ENCODE measurements at places on chromosomes 2 and 18. TPM values are rescaled to one million over a fixed set of nuclear protein-coding genes. Genes with fewer than 3 reads are reported as not detected.

DNA sequence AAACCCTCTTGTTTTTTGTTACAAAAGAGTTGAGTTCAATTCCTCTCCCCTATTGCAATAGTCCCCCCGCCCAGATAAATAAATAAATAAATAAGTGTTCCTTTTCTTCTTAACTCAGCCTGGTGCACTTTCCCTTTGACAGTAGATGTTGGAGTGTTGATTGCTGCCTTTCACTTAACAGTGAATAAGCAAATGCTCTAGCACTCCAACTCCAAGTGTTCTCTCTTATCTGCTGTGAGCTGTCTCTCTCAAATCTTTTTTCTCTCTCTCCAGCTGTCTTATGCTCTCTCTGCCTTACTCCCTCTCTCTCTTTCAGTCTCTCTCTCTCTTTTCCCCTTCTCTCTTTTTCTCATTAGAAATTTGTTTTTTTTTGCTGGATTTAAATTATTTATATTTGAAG is 216.7 kb downstream of the TMX3 start:
- DNase-seq = no peak

DNA sequence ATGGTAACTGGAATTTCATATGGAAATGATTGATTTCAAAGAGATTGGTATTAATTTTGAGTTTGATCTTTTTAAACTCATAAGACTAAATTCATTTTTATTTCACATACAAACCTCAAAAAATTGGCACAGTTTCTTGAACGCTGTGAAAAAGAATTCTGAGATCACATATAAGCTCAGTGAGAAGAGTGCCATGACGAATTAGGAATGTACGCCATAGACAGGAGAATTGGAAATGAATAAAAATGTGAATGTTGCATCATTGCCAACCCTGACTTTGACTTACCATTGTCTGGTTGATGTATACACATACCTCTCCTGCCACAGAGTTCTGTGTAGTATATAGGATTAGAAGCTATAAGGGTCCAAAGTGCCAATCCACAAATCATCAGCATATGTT is 290.4 kb upstream of the ZC3H15 start:
- DNase-seq = no peak

DNA sequence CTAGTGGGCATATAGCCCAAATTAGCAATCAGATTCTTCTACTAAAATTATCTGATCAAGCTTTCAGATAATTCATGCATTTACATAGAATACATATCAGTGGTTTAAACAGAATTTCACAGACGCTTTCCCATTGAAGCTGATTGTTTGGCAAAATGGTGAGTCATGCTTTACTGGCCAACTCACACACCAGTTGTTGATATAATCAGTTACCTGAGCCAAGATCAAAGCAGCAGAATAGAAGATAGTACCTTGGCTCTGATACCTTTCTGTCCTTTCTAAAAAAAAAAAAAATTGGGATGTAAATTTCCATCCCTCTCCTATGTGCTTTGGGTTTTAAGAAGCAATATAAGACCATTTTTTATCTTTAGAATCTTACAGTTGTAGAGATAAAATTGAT is 178.0 kb downstream of the MCFD2 start:
- DNase-seq = no peak

GRCh38 chr2:62410015-62410453 is 96.0 kb downstream of the TMEM17 start:
- DNase-seq = no peak

DNA sequence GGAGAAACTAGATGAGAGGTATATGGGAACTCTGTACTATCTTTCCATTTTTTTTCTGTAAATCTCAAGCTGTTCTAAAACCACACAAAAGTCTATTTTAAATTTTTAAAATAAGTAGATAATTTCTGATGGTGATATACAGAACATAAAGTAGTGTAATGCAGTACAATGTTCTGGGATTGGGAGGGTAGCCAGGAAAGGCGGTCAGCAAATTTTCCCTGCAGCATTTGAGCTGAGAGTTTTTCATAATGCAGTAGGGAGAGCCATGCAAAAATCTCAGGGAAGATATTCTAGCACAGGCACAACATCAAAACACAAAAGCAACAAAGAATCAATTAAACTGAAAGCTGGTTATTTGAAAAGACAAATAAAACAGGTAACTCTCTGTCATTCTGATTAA is 141.5 kb downstream of the NCKAP5 start:
- no peak for DNase-seq

DNA sequence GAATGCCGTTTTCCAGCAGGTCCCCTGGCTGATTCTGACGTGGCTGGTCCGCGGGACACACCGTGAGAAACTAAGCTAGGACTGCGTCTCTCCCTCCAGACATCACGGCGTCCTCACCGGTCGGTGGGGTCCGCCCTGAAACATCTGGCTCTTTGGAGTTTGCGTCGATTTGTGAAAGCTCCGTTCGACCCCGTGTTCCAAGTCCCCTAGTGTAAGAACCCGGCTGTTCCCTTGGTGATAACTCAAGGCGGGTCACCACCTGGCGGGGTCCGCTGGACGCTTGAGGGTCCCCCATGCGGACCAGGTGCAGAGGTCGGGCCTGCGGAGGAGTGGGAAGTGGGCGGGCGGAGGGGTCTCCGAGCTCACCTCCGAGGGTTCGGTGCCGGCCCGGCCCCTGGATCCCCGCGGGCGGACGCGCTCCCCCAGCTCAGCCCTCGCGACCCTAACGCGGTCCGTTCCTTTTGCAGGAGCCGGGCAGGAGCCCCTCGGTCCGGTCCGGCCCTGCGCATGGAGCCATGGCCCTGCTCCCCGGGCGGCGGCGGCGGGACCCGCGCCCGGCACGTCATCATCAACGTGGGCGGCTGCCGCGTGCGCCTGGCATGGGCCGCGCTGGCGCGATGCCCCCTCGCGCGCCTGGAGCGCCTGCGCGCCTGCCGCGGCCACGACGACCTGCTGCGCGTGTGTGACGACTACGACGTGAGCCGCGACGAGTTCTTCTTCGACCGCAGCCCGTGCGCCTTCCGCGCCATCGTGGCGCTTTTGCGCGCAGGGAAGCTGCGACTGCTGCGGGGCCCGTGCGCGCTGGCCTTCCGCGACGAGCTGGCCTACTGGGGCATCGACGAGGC is 65.6 kb downstream of the KCNG2 start:
- peak; percentile 68 for DNase-seq

DNA sequence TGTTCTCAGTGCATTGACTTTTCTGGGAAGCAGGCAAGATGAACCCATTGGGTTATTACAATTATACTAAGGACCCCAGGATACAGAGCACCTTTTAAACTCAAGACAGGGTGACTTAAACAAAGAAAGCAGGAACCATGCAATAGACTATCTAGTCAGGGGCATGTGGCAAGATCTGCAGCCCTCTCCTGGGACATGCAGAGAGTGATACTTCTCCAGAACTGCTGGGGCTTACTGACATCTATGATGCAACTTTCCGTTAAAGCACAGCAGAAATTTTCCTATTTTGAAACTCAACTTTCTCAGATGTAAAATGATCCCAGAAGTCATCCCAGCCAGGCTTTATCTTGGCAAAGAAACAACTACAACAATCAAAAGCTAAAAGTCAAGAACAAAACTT is 162.2 kb upstream of the HNMT start:
- DNase-seq = no peak

DNA sequence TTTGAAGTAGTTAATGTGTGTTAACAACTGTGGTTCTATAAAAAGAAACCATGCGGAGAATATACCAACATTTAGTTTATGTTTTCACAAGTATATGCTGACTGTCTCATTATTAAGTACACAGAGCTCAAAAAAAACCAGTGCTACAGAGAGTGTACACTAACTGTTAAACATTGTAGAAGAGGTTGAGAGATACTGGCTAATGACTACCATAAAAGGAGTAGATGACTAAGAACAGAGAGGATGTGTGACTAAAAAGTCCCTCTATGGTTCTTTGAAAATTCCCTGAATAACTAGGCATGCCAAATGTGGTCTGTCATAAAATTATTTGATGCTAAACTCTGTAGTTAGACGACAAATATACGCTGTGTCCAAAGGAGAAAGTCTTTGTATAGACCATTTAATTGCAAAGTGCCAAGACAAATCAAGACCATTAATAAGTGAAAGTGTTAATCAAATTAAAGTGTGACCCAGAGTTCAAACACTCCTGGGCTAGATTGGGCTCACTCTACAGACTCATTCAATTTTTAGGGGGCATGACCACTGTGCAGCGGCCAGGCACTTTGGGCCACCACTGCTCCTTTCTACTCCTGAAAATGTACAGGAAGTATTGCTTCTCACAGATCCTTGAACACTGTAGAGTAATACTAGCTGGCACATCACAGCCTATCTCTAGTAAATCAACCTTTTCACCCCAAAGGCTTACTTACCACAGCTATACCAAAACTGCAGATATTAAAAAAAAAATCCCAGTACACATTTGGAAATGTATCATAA is 45.1 kb upstream of the SERTAD2 start:
- DNase-seq = no peak

- DNase-seq = no peak
Observed at GRCh38 chr2:96345438-96345837, 9.9 kb downstream of the NCAPH start.

DNA sequence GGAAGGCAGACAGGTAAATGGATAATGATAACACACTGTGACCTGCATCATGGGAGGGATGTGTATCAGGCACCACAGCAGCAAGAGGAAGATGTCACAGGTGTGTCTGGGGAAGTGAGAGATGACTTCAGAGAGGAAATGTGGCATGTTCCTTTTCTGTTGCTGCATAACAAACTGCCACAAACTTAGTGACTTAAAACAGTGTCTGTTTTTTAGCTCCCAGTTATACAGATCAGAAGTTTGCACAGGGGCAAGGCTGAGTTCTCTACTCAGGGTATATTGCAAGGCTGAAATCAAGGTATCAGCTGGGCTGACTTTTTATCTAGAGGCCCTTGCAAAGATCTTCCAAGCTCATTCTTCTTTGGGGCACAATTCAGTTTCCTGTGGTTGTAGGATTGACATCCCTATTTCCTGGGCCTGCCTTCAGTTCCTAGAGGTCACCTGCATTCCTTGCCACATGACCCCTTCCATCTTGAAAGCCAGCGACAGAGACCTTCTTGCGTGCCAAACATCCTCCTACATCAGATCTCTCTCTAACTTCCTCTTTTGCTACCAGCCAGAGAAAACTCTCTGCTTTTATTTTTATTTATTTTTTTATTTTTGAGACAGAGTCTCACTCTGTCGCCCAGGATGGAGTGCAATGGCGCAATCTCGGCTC is 2.1 kb upstream of the MAP3K2 start:
- DNase-seq = no peak

DNA sequence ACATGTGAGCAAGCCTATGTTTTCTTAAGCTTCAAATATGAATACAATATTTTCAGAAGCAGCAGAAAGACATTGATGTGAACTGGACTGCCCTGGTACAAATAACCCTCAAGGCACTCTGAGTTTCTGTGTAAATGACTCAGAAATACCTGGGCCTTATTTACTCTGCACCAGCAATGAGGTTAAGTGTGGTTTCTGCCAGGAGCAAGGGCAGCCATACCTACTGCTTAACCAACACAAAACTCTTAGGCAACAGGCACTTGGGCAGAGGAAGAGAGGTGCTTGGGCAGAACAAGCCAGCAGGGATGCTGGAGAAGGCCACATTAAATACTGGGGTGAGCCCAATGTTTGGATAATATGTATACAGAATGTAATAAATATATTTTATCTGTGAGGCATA is 29.4 kb upstream of the ARL5A start:
- no peak for DNase-seq

DNA sequence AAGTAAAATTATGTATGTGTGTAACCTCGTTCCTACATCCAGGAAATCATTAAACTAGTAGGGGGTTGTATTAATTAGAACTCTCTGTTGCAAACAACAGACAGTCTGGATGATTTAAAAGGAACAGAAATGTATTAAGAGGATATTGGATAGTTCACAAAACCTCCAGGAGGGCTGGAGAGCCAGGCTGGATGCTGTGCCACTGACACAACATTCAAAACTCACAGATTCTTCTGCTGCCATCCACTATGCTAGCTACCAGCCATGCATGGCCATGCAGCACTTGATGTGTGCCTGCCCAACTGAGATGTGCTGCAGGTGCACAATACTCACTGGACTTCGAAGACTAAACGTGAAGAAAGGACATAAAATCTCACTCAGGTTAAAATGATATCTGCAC is 48.2 kb upstream of the SH3RF3 start:
- DNase-seq = peak; percentile 16

DNA sequence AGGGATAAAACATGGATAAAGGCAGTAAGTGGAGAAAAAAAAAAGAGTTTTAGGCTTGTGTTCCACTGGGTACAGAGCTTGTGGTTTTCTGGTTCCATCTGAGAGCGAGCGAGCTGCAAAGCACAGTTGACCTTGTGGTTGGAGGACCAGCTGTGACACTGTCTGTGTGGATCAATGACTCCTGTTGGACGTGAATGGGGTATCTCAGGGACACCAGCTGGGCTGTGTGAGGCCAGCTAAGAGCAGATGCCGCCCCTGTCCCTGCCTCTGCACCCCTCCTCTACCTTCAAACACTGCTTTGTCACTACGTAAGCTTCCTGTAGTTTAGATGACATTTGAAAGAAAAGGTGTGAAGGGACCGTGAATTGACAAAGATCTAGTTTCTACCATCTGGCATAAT is 67.8 kb downstream of the QPCT start:
- DNase-seq = no peak

- no peak for DNase-seq
Observed at GRCh38 chr2:217433522-217433921, 569.3 kb downstream of the TNS1 start.

DNA sequence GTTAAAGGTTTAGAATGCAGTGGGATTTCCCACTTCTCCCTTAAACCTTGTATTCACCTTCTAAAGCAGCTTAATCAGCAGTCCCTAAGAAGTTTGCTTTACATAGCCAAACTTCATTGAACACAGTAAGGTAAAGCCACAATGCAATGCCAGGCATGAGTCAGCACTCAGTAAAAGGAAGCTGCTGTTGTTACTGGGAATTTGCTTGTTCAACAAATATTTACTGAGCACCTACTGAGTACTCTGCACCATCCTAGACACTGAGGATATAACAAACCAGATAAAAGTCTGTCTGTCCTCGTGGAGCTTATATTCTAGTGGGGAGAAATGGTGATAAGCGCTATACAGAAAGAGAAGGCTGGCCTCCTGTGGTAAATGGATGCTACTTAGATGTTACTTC is 162.7 kb downstream of the PKP4 start:
- no peak for DNase-seq

DNA sequence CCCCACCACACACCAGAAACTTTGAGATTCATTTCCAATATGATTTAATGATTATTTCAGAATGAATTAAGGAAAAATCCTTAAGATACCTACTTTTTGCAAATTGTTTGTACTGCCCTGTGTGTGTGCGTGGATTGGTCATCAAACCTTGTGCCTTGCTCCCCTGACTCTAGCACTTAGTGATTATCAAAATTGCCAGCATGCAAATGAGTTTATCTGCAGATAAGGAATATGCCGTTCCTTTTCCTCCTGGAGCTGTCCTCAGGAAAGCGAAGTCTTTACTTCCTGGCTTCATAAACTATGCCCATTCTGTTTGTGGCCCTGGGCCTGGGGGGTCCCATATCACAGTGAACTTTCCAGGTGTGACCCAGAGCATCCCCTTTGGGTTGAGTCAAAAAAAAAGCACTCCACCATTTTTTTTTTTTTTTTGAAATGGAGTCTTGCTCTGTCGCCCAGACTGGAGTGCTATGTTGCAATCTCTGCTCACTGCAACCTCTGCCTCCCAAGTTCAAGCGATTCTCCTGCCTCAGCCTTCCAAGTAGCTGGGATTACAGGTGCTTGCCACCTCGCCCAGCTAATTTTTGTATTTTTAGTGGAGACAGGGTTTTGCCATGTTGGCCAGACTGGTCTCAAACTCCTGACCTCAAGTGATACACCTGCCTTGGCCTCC is 11.4 kb downstream of the CHMP1B start:
- DNase-seq = no peak

- no peak for DNase-seq
Observed at GRCh38 chr2:26344581-26345282, 1.2 kb upstream of the SELENOI start.

GPR39 gene
- total RNA-seq = 4.1 TPM

REEP1 gene
- total RNA-seq = 6.4 TPM

CDK15 gene
- not detected for total RNA-seq
